ENCODE measurements at places on chromosomes 4 and X.

DNA sequence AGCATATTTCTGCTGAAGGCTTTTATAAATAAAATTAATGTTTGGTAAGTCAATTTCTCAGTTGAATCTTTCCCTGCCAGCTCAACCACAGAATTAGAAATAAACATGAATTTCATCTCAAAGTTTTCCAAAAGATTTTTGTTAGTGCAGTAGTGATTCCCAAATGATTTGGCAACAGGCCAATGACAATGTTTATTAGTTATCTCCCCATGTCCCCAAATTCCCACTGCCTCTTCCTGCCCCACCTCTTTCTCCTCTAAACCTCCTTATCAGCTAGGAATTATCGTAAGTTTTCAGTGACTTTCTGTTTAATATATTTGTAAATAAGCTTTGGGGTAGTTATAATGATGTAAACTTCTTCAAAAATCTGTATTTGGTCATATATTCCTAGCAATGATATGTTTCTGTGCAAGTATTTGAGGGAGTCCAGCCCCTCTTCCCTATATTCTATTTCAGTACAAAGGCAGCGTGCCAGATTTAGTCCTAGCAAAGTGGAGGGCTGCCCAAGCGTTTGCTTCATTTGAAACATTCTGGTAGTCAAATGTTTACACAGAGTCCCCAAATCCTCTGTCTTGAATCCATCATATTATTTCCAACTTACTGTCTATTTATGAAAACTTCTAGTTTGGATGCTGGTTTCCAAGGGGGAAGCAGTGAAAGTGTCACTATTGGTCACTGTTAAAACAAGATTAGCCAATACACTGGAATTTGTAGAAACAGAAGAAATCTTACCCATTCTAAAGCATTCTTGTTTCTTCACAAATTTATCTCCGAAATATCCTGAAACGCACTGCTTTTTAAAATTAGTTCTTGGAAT, 33.7 kb upstream of the ANKRD50 start:
- H3K36me3 ChIP-seq: no peaks in the 10 kb centered on the region
- H3K4me1 ChIP-seq: no peaks in the 10 kb centered on the region
- H3K27ac ChIP-seq: peak overlapping the region; percentile 11
- H3K4me3 ChIP-seq: peak overlapping the region; percentile 40
- DNase-seq: no peak
- H3K27me3 ChIP-seq: no peaks in the 10 kb centered on the region

DNA sequence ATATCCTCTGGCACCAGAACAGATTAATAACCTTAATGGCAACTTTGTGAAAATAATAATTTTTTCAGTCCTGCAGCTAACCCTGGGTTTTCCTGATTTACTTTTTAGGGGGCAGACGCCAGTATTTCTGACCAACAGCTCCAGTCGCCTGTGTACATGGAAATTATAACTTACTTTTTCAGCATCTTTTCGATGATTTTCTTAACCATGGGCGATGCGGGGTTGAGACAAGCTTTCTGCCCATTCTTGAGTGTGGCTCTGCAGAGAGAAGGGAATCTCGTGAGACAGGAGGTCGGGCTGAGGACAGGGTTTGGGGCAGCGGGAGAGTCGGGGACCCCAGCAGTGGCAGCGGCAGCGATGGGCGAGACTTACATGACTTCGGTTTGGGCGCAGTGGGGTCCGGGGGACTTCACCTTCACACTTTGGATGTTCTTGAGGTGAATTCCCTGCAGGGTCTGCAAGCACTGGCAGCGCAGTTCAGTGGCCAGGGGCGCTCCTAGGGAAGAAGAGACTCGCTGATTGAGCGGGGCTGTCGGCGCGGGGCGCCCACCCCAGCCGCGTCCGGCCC, 484 bp downstream of the CXCL2 start:
- H3K36me3 ChIP-seq: no peaks in the 10 kb centered on the region
- no peak overlapping the region for H3K27ac ChIP-seq
- peaks cover 4% of the 10 kb centered on the region for H3K4me1 ChIP-seq
- no peak for DNase-seq
- no peaks in the 10 kb centered on the region for H3K27me3 ChIP-seq

GRCh38 chr4:151426513-151426912, 17.5 kb downstream of the FHIP1A start:
- no peaks in the 10 kb centered on the region for H3K27me3 ChIP-seq
- no peak overlapping the region for H3K27ac ChIP-seq
- H3K4me1 ChIP-seq: no peaks in the 10 kb centered on the region
- no peaks in the 10 kb centered on the region for H3K36me3 ChIP-seq
- H3K4me3 ChIP-seq: no peak overlapping the region

- DNase-seq: no peak
- no peaks in the 10 kb centered on the region for H3K36me3 ChIP-seq
- H3K4me3 ChIP-seq: no peak overlapping the region
- H3K27ac ChIP-seq: no peak overlapping the region
- H3K27me3 ChIP-seq: no peaks in the 10 kb centered on the region
These were observed 21.3 kb downstream of the SPCS3 start for GRCh38 chr4:176340871-176341685.

DNA sequence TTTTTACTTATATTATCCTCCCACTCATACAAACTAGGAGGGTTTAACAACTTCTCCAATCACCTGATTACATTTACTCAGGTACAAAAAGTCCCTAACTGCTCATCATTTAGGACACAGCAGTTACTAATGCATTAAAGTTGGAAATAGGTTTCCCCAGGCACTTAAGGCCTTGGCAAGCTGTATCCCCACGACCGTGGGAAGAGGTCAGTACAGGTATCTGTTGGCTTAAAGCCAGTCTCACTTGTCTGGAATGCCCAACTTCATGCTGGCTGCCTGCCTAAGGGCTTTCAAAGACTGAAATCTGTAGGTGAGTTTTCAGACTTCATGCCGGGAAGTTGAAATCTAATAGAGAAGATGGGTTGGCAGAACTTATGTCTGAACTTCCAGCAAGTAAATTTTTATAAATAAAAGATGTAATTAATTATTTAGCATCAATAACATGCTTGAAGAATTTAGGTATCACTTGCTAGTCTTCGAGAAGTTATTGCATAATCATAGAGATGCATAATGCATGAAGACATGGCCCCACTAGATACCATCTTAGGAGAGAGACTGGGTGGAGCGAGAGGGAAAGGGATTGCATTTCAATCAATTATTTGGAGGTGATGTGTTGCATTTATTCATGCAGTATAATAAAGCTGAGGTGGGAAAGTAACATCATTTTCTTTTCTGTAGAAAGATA, 54.2 kb downstream of the SCD5 start:
- no peaks in the 10 kb centered on the region for H3K4me1 ChIP-seq
- no peaks in the 10 kb centered on the region for H3K36me3 ChIP-seq
- H3K27ac ChIP-seq: no peak overlapping the region
- DNase-seq: no peak

DNA sequence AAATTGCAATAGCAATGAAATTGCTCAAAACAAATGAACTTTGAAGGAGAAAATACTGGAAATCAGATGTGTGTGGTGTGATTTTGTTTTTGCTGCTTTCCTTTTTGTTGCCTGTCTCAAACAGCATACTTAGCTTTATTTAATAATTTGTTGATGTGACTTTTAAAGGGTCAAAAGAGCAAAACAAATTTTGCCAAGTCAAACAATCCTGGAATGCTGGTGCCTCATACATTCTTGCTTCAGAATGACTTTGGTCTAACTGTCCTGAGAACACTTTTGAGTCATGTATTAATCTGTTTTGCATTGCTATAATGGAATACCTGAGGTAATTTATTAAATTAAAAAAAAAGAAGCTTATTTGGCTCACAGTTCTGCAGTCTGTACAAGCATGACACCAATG, 3.4 kb downstream of the PF4V1 start:
- DNase-seq: no peak
- no peak overlapping the region for H3K27ac ChIP-seq
- no peaks in the 10 kb centered on the region for H3K27me3 ChIP-seq
- H3K4me3 ChIP-seq: no peak overlapping the region

- no peak overlapping the region for H3K4me3 ChIP-seq
- no peak overlapping the region for H3K27ac ChIP-seq
- no peaks in the 10 kb centered on the region for H3K4me1 ChIP-seq
- no peak for DNase-seq
- peaks cover 7% of the 10 kb centered on the region for H3K27me3 ChIP-seq
These were observed 247.5 kb downstream of the BCOR start for GRCh38 chrX:39850209-39850608.

Data from ascending aorta (tissue), 2 donors.